ENCODE measurements at places on chromosomes 2 and 18.

DNA sequence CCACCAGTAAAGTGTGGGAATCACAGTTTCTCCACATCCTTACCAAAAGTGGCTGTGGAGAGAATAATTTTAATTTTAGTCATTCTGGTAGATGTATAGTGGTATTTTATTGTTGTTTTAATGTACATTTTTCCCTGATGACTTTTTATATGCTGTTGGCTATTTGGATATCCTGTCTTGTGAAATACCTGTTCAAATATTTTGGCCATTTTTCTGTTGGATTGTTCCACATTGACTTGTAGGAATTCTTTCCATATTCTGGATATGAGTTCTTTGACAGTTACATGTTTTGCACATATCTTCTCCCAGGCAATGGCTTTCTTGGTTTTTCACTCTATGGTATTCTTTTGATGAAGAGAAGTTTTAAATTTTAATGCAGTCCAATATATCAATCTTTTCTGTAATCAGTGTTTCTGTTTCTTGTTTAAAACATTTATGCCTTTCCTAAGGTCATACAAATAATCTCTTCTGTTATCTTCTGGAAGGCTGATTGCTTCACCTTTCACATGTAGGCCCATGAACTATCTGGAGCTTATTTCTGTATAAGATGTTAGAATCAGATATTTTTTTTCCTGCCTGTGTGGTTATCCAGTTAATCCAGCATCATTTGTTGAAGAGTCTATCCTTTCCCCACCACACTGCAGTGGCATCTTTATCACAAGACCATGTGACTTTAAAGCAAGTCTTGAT is 19.0 kb downstream of the AFTPH start:
- no peak for DNase-seq

GRCh38 chr18:46211816-46212215 is 107.6 kb downstream of the HAUS1 start:
- no peak for DNase-seq

- DNase-seq, result no peak
These were observed 64.9 kb upstream of the ZSWIM2 start for GRCh38 chr2:186913870-186914269.

DNA sequence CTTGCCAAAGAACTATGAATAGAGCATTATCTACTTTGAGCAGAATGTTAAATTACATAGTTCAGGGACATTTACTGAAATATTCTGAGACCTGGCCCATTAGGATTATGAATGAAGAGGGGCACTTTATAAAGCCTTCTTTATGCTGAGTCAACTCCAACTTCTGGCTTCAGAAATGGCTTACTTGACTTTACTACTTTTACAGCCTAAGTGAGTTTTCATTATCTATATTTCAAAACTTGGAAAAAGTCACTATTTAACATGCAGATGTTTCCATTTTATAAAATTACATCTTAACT is 37.7 kb downstream of the SESTD1 start:
- no peak for DNase-seq

DNA sequence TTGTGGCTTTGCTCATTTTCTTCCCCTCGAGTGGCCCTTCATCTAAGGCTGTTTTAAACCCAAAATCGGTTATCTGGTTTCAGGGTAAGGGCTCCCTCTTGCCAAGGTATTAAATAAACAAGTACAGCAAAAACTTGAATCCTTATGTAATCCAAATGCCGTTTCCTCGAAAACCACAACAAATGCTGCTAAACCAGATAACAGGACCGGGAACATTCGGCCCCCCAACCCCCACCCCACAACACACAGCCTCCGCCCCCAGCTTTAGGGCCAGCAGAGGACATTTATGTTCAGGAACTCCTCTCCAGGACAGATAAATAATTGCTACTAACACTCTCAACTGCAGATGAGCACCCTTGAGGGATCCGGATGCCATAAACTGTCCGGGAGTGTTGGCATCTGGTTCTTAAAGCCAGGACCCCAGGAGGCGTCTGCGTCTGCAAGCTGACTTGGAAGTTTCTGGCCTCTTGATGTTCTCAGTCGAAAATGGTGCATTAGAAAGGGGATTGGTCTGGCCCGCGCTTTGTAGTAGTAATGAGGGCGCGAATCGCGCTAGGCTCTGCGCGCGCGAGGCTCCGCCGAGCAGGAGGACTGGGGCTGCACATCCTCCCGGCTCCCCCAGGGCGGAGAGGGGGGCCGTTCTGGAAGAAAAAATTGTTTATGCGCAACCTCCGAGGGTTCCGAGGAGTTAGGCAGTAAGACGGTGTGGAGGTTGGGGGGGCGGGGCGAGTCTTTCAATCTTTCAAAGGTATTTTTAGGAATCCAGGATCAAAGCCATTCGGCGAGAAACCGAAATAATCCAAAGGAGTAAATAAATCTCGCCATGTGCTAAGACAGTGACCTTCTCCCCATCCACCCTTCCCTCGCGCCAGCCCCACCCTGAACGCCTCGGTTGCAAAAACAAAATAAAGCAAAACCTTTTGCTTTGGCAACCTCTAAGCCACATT is 3.9 kb upstream of the ID2 start:
- DNase-seq, result no peak

DNA sequence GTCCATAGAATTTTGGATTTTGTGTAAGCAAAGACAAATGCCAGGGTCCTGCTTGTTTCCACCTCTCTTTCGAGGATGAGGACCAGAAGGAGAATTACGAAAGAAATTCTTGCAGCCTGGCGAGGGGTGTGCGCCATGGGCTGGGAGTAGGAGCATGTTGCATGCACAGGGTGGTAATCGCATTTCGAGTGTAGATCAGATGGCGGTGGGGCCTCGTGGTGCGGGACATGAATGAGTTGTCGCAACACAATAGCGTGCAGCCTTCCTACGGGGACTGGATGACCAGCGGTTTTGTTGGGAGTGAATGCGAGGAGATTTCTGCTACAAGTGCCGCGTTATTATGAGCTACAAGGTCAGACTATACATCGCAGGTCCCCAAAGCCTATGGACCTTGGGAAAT is 4.2 kb upstream of the EN1 start:
- DNase-seq, result no peak

DNA sequence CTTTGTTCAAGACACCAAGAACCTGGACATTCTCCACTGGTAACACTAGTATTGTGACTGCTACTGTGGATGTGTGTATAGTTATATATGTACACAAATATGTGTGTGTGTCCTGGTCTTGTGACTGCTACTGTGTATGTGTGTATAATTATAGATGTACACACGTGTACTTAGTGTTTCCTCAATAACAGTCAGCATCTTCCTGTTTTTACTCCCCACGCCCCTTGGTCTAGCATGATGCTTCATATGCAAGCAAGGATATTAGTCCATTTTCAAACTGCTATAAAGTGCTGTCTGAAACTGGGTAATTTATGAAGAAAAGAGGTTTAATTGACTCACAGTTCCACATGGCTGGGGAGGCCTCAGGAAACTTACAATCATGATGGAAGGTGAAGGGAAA is 802.7 kb downstream of the RNF144A start:
- DNase-seq, result no peak

GRCh38 chr2:238100821-238101771 is 956 bp downstream of the ESPNL start:
- peak; percentile 61 for DNase-seq

DNA sequence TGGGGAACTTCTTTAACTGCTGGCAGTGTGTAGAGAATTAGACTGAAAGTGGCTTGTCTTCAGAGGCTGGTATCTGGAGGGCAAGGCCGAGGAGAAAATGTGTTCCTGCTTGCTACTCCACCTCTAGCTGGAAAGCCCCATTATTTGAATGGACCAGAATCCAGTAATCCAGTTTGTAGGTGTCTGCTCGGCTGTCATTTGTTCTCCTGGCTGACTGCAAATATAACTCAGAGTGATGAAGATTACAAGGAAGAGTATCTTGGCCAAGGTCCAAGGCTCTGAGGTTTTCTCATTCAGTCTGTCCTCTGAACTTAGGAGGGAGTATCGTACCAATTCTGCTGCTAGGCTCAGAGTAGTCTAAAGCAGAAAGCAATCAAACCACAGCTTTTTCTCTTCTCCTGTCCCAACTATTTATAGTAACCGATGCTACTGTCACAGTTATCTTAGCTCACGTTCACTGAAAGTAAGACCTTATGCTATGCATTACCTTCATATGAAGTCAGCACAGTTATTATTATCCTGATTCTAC is 228.6 kb downstream of the SETBP1 start:
- DNase-seq, result no peak

- DNase-seq, result no peak
These were observed 54.8 kb downstream of the CDC42EP3 start for GRCh38 chr2:37616677-37617005.

DNA sequence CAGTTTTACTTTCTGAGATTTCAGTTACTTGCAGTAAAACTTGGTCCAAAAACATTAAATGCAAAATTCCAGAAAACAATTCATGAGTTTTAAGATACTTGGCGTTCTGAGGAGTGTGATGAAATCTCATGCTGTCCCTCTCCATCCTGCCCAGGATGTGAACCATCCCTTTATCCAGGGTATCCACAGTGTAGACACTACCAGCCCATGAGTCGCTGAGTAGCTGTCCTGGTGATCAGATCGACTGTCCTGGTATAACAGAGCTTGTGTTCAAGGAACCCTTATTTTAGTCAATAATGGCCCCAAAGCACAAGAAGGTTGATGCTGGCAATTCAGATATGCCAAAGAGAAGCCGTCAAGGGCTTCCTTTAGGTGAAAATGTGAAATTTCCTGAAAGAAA is 3.2 kb downstream of the SP100 start:
- DNase-seq, result no peak

Measured in RWPE2 (cell line).